ENCODE measurements at places on chromosomes 1 and 21.

DNA sequence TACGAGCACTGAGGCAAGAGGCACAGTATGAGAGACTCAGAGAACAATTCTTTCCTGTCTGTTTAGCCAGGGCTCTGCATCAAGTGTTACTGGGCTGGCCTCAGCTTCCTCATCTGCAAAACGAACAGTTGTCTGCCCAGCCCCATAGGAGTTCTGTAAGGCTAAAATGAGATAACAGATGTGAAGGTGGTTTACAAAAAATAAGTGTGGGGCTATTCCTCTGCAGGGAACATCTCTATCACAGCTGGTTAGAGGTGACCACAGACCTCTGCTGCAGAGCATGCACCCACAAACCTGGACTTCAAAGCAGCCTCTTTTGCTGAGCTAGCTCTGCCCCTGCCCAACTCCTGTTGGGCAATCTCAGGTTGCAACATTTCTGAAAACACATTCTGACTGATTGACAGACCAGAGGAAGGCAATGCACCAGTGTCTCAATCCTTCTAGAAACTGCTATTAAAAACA lies 10.5 kb upstream of the OLIG1 start:
- no peak for DNase-seq

DNA sequence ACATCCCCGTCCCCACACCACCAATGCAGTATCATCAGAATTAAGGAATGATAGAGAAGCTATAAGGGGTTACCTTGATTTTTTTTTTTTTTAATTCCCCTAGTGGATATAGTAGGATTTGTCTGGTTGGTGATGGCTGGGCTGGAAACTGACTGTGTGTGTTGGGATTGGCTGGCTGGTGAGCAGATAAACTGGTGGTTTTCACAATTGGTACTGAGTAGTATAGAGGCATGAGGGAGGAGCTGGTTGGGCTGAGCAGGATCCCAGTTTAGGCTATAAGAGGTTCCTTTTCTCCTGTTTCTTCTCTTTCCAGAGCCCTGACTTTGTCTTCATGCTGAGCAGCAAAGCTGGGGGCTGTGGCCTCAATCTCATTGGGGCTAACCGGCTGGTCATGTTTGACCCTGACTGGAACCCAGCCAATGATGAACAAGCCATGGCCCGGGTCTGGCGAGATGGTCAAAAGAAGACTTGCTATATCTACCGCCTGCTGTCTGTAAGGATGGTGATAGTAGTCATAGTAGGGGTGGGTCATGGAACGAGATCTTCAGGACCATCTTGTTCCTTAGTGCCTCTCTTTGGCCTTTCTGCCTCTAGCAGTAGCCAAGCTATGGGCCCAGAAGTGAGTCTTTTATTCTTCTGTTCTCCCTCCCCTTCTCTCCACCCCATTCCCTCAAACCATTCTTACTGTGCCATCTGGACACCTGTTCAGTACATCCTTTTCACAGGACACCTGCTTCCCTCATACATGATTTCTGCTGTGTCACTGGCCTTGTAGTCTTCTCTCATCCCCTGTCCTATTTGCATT lies 26.9 kb downstream of the RAD54L start:
- DNase-seq = no peak

- DNase-seq = no peak
Observed at GRCh38 chr1:230126529-230127104, 59.6 kb downstream of the GALNT2 start.

- DNase-seq = no peak
Observed at GRCh38 chr1:41656825-41657500, 172.5 kb upstream of the EDN2 start.

GRCh38 chr1:239819096-239819495 lies 272.6 kb upstream of the FMN2 start:
- DNase-seq = no peak

DNA sequence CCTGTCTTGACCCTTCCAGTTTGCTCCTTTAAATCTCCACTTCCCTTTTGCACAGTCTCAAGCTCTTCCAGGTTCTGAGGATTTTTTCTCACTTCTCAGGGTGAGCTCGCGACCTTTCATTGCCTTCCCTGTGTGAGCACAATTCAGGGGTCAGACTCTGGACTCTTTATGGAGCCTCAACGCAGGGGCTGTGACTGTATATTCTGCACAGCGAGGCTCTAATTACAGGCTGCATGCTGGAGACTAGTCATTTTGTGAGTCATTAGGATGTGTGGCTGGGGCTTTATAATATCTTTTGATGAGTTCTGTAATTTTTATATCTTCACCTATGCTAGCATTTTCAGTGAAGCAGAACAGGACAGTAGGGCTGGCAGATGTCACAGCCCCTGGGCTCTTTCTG lies 270.7 kb downstream of the KAZN start:
- DNase-seq = no peak

GRCh38 chr1:221669441-221669840 lies 72.4 kb downstream of the DUSP10 start:
- no peak for DNase-seq

DNA sequence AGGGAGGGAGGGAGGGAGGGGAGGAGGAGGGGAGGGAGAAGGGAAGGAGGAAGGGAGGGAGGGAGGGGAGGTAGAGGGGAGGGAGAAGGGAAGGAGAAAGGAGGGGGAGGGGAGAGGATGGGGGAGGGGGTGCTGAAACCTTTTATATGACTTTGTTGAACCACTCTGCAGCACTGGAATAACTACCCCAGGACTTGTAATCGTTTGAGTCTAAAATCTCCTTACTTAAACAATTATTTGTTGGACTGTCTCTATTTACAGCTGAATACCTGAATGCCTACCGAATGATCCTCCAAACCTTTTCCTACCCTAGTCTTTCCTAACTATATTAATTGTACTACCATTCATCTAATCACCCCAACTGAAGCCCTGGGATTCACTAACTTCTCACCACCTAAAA lies 181.8 kb downstream of the TPR start:
- DNase-seq = no peak

GRCh38 chr1:100322436-100323211 lies 29.7 kb upstream of the CDC14A start:
- no peak for DNase-seq

DNA sequence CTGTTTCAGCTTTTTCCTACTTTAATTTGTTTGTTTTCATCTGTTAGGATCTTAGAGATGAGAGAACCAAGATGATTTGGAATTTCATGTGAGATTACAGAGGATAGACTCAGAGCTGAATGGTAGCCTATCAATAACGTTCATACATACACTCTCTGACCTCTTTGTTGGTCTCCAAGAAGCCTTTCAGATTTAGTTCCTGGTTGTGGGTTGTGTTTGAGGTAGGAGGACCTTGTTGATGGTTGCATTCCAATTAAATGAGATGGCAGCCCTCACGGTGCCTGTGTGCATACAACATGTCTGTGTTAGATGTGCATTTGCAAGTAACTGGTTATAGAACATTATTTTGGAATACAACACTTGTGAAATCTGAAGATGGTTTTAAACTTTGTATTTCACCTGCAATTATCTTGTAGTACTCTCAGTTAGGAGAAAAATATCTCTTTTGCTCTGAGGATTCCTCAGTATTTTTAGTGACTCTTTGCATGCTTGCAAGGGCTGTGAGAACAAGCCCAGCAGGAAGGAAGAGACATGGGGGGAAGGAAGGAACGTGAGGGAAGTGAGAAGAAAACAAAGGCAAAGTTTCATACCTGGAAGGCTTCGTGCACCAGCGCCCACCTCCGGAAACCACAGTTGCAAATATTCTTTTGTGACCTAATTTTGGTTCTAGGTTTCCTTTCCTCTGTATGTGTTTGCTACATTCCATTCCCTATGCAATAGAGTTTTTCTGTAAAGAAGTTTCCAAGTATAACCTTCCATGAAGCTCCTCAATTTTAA lies 291.8 kb downstream of the DISC1 start:
- peak; percentile 27 for DNase-seq

- no peak for DNase-seq
Observed at GRCh38 chr1:22177354-22178003, 34.6 kb upstream of the WNT4 start.

GRCh38 chr1:57736940-57737339 lies 313.1 kb upstream of the DAB1 start:
- DNase-seq = no peak

GRCh38 chr1:54403808-54404261 lies 2.4 kb downstream of the SSBP3 start:
- peak; percentile 39 for DNase-seq

- DNase-seq = no peak
Observed at GRCh38 chr1:113804421-113805255, 7.6 kb downstream of the RSBN1 start.

- DNase-seq = no peak
Observed at GRCh38 chr1:1034439-1034781, 14.5 kb downstream of the AGRN start.

GRCh38 chr1:55572878-55573734 lies 357.9 kb upstream of the USP24 start:
- no peak for DNase-seq

DNA sequence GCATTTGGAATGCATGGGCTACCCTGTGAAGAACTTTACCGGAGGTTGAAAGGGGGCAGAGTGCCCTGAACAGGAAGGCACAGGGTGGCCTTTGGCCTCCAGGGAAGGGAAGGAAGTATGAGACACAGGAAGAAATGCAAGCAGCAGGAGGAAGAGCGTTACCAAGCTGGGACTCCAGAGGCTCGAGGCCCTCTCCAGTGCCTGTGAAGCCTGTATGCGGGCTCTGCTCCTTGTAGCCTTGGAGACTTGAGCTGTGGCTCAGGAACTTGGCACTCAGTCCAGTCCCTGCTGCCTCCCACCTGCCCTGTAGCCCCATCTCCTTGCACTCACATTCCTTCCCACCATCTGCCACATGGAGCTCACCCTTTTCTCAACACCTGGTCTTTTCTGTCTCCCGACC lies 33.5 kb upstream of the RNF19B start:
- DNase-seq = no peak

- no peak for DNase-seq
Observed at GRCh38 chr1:163248064-163248463, 45.3 kb upstream of the RGS5 start.

DNA sequence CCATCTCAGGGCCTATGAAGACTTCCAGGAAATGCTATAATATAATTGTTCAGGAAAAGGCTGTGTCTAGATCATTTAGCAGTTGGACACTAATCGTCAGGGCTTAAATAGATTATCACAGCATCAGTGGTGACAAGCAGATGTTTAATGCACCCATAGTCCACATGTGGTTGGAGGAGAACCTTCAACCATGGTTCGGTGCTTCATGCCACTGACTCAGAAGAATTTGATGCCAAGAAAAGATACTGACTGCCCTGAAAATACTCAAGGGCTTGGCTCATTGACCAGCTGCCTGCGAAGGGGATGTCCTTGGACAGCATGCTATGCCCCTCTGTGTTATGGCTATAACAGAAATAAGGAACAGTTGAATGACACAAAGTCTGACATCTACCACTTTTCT lies 175.7 kb downstream of the HHIPL2 start:
- DNase-seq = no peak

DNA sequence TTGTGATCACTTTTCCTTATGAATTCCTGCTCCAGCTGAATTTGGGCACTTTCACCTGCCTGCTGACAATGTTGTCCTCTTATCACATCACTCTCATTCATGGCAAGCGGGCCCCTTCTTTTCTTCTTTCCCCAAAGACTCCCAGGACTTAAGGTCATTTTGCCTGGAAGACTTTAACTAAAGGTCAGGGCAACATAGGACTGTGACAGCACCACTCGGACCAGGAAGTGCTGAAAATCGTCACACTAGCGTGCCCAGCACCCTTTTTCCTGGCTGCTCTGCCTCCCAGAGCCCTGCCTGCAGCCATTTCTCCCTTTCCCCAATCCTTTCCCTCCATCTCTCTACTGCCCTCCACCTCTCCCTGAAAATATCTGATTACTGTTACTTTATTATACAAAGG lies 35.4 kb downstream of the CD34 start:
- no peak for DNase-seq

- no peak for DNase-seq
Observed at GRCh38 chr1:239361403-239361802, 25.0 kb upstream of the CHRM3 start.

GRCh38 chr1:14113271-14113670 lies 413.3 kb downstream of the PRDM2 start:
- DNase-seq = no peak

GRCh38 chr1:83512373-83513193 lies 486.3 kb downstream of the TTLL7 start:
- no peak for DNase-seq

GRCh38 chr1:31116022-31116421 lies 50.5 kb upstream of the PUM1 start:
- no peak for DNase-seq

DNA sequence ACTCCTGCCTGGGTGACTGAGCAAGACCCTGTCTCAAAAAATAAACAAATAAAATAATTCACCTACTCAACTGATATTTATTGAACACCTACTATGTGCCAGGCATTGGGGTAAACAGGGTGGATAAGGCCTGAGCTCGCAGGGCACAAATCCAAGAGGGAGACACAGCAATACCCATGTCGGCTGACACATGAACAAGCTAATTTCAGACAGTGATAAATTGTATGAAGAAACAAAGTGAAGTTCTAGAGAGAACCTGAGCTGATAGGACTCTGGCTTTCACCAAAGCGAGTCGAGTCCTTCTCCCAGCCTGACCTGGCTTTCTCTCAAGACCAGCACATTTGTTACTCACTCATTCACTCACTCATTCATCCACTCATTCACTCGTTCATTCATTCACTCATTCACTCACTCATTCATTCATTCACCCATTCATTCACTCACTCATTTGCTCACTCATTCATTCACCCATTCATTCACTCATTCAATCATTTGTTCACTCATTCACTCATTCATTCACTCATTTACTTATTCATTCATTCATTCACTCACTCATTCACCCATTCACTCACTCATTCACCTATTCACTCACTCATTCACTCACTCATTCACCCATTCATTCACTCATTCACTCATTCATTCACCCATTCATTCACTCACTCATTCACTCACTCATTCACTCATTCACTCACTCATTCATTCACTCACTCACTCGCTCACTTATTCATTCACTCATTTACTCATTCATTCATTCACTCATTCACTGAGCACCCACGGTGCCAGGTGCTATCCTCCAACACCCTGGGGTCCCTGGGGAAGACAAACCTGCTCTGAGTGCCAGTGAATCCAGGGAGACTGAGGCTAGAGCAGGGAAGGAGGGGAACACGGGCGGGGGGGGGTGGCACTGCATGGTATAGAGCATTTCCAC lies 37.4 kb upstream of the CASZ1 start:
- no peak for DNase-seq

- peak; percentile 60 for DNase-seq
Observed at GRCh38 chr1:6260961-6261614, at the start of gene GPR153. Gene GPR153, minus strand, starts transcription at chr1:6261098. Its CDS starts 6,193 bp downstream, at chr1:6254905.

GRCh38 chr1:203077956-203078355 lies 7.9 kb downstream of the MYOG start:
- DNase-seq = no peak

- no peak for DNase-seq
Observed at GRCh38 chr21:29827236-29827635, 112.6 kb downstream of the GRIK1 start.

DNA sequence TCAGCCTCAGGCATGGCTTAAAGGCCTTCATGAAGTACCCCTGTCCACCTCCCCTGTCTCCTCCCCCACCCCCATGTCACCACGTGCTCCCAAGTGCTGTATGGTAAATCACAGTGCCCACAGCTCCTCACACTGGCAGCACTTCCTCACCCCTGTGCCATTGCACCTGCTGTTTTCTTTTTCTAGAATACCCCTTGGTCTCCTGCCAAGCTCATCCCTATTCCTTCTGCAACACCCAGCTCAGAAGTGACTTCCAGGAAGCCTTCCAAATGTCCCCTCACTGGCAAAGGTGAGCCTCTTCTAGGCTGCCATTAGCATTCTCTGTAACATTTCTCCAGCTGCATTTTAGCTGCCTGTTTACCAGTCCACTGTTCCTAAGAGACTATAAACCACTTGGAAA lies 9.4 kb downstream of the AKNAD1 start:
- DNase-seq = no peak

Measured in T-helper 2 cell treated with Interferon-gamma antibody and Interleukin-4, amounts not matched to agents 5 μg/mL and 100 μg/mL, for 36 hours (primary cell).